ENCODE measurements at places on chromosomes 1 and 21.
A peak's percentile ranks its signal among the peaks of the same experiment; 100 is the strongest.

- DNase-seq: peak; percentile 28
Observed at GRCh38 chr1:30788580-30789387, 31.2 kb upstream of the LAPTM5 start.

- DNase-seq: no peak
Observed at GRCh38 chr1:37148663-37149062, 114.3 kb upstream of the GRIK3 start.

- no peak for DNase-seq
Observed at GRCh38 chr1:199914546-199914945, 113.0 kb upstream of the NR5A2 start.

DNA sequence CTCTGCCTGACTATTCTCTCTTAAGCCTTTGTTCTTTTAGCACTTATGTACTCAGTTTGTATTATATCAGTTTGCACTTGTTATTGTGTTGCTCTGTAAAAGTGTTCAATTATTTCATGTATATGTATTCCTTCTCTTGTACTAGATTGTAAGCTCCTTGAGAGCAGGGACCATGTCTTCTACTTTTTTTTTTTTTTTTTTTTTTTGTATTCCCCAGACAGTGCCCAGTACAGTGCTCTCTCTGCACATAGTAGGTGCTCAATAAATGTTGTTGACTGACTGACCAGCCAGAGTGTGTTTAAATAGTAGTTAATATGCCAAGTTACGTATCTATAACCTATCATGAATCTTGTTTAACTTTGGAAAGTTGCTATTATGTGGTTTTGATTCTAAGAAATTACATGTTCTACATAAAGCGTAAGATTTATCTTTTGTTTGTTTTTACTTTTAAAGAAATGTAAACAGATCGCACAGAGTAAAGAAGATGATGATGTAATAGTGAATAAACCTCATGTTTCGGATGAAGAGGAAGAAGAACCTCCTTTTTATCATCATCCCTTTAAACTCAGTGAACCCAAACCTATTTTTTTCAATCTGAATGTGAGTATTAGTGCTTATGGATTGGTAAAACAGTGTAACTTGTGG, 16.1 kb downstream of the SON start:
- no peak for DNase-seq

DNA sequence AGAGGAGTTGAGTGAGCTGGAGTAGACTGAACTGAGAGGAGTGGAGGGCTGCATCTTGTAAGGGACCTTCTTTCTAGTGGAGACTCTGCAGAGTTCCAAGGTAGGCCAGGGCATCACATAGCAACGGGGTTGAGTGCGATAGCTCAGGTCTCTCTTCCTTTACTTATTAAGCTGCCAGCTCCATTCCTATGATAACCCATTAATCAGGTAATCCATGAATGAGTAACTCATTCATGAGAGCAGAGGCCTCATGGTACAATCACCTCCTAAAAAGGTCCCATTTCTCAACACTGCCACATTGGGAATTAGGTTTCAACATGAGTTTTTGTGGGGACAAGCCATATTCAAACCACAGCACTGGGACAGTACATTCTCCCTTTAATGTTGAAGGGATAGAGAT, 21.3 kb downstream of the VN1R5 start:
- DNase-seq: no peak
